AG04450 (cell line): ENCODE measurements at places on chromosomes 16 and 17.

DNA sequence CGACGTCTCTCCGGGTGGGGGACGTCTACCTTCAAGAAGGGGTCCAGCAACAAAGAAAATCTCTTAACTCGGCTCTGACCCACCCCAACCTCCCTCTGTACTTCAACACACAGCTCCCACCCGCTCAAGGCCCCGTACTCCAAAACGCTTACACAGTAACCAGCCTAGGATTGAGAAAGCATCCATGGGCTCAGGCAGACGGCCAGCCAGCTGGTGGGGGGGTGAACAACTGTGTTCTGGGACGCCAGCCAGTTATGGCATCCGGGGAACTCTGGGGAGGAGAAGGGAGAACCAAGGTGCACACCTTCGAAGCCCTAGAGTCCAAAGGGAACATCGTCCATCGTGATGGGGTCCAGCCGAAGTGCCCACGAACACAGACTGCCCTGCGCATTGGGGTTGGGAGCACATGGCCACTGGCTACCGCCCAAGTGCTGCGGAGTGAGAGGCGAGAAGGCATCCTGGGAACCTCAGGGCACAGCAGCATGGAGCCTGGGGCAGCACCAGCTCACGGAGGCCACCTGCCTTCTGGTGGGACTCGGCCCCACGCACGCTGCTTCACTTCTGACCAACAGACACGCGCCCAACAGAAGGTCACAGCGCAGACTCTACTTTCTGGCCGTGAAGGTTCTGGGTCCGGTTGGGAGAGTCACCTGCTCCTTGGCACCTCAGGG, 14.3 kb downstream of the SLC16A3 start:
- DNase-seq: peak; percentile 67

- DNase-seq: no peak
Observed at GRCh38 chr16:15854906-15855703, 1.7 kb downstream of the MYH11 start.

- DNase-seq: no peak
Observed at GRCh38 chr16:2296661-2297505, 29.0 kb upstream of the RNPS1 start.

GRCh38 chr16:2852003-2852730, 5.8 kb downstream of the PRSS22 start:
- no peak for DNase-seq

DNA sequence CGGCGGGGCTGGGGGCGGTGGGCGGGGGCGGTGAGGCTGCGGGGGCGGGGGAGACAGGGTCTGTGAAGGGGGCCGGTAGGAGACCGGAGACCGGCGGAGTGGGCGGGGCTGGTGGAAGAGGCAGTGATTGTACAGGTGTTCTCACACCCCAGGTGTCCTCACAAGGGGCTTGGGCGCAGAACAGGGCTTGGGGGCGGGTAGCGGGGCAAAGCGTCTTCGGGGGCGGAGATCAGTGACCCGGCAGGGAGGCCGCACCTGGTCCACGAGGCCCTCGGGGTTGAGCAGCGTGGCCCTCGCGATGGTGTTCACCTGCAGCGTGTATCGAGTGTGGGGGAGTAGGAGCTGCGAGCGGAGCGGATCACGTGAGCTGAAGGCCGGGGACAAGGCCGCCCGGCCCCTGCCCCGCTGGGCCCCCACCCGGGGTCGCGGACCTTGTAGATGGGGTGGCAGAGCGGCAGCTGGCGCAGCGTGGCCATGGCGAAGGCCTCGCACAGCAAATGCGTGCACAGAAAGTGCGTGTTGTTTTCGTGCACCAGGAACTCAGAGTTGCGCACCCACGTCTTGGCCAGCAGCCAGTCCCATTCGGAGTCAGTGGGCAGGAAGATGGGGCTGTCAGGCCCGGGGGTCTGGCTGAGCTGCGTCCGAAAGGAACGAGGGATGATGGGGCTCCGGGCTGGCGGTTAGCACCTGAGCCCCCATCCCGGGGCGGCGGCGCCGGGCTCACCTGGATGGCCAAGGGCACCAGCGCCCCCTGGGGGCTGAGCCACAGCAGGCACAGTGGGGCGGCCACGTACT, 8.5 kb downstream of the ALOXE3 start:
- DNase-seq: no peak

- DNase-seq: no peak
Observed at GRCh38 chr16:71201054-71201453, 29.5 kb downstream of the HYDIN start.

DNA sequence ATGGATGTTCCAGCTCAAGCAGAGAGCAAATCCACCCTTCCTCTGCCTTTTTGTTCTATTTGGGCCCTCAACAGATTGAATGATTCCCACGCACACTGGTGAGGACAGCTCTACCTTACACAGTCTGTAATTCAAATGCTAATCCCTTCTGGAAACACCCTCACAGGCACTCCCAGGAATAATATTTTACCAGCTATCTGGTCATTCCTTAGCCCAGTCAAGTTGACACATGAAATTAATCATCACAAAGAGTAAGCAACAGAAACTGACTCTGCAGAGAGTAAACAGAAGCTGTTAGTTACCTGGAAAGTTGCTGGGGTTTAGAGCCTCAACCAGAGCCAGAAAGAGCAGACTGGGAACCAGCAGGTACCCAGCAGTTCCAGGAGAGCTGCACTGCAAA, 75.5 kb upstream of the MMP2 start:
- no peak for DNase-seq

DNA sequence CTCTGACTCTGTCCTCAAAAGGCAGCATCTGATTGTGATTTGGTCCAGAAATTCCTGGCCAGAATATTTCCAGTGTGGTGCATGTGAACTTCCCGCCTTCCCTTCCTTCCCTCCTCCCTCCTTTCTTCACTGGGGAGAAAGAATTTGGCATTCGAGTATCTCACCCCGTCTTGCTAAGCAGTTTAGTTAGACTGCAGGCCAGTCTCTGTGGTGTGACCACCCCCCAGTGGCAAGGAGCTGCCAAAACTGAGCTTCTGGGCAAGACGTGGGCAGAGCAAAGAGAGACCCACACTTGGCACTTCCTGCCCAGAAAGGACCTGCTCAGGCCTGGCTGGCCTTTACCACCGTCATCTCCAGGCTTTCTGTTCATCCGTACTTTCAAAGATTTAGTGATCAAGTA, 36.4 kb downstream of the SNX20 start:
- DNase-seq: no peak

- no peak for DNase-seq
Observed at GRCh38 chr16:22198547-22199293, 7.4 kb upstream of the EEF2K start.

DNA sequence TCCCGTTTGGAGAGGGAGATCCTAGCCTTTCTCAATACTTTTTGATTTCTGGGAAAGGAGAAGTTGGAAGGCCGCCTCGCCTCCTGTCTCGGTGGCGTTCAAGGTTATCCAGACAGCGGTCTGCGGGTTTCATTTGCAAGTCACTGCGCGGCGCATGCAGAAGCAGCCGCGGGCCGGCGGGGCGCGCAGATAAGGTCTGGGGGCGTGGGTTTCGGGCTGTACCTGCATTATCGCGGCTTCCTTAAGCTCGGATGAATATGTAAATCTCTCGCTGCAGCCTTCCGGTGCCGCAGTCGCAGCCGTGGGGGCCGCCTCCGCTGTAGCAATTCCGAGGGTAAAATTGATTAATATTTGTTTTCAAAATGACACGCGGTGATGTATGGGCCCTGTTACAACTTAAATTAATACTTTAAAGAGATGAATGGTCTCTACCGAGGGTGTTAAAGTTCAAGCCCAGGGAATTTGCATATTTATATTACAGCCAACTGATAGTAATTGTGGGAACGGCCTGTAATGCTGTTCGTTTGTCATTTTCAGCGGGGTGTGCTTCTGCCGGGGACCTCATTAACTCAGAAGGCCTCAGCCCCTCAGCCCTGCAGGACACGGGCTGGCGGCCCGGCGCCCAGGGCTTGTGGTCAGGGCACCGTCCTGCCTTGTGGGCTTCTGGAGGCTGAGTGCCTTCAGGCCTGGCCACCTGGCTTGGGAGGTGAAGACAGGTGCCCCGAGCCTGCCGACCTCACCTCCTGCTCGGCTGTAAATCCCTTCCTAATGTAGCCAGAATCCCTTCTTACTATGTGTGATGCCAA, 99.4 kb downstream of the CYLD start:
- no peak for DNase-seq

GRCh38 chr17:5527601-5528250, 41.4 kb downstream of the MIS12 start:
- DNase-seq: no peak

DNA sequence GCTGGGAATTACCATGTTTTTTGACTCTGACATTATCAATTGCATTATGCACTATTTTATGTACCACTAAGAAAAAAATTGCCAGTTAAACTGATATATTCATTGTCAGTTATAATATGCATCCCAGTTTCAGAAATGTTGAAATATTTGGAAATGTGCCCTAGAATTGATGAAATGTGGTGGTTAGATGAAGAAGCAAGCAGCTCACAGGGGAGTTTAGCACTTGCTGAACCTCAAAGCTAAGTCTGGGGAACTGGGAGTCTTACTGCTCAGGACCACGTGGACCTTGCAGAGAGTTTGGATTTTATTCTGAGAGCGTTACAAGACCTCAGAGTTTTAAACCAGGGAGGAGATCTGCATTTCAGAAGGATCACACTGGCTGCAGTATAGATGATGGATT, 67.9 kb downstream of the TNRC6C start:
- no peak for DNase-seq

DNA sequence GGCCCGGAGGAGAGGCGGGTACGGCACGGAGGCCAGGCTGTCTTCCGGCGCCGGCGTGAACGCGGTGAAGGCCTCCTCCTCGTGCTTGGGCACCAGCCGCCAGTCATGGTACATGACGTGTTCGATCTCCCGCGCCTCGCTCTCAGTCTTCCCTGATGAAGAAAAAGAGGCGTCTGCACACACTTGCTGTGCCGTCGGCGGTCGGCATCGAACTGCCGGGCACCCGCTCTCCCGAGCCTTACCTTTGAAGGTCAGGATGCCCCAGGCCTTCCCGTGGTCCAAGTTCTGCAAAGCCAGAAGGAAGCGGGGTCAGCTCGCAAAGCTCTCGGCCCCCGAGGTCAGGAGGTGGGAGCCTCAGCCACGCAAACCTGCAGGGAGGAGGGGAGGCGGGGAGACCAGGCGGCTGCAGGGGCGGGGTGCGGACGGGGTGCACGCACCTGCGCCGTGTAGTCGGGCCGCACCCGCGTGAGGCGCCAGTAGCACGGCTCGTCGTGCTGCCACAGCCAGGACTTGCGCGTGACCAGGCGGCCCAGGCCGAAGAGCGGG, at the start of gene EME2:
Gene EME2, plus strand, starts transcription at position 449 of the 546 bp plus-strand sequence. CDS start 418 bp downstream, outside the sequence.
- DNase-seq: no peak

- no peak for DNase-seq
Observed at GRCh38 chr16:1037394-1038257, 34.9 kb upstream of the SSTR5 start.

DNA sequence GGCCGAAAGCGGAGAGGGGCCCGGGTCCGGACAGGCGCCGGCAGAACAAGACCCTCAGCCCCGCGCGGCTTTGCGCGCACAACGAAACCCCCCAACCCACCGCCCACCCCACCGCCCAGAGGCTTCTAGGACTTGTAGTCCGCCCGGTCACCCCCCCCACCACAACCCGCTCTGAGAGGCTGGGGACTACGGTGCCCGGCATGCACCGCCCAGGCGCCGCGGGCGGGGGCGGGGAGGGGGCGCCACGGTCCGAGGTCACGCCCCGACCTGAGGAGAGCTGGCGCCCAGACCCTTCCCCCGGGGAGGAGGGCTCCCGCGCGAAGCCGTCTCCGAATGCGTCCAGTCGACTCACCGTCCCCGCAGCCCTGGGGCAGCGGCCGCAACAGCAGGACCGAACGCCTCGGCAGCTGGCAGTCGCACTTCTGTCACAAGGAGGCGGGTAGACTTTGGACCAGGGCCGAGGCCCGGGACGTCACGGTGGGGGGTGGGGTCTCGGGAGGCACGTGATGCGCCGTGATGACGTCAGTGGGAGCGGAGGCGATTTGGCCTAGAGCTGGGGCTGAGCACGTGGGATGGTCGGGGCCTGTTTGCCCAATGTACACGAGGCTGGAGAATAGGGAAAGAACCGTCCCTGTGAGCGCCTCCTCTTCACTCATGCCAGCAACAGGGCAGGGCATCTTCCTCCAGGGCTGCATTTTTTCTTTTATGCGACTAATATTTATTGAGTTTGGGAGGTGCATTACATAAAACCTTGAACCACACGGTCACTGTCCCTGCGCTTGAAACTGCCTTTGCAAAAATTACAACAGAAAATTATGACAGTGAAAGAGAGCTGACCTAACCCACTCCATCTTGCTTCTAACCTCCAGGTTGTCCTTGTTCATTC, at the start of gene CDIP1:
Gene CDIP1, minus strand, starts transcription at position 424 of the 886 bp plus-strand sequence. CDS start 24,643 bp downstream, outside the sequence.
- DNase-seq: peak; percentile 79

- DNase-seq: no peak
Observed at GRCh38 chr17:78258323-78259191, 27.1 kb downstream of the TMEM235 start.

DNA sequence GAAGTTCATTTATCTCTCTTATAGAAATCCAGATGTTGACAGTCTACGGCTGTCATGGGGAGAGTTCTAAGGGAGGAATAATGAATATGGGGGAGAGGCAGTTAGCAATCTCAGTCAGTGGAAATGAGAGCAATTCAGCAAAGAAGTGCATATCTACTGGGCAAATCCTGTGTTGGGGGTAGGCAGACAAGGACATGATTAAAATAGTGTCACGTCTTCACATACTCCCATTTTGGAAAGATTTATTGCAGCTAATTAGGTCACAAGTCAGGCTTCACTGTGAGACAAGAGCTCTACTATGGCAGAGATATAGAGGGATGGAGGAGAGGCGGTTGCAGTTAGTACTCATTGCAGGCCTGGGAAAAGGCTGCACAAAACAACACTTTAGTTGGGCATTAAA, 29.8 kb downstream of the LRRC36 start:
- DNase-seq: no peak

DNA sequence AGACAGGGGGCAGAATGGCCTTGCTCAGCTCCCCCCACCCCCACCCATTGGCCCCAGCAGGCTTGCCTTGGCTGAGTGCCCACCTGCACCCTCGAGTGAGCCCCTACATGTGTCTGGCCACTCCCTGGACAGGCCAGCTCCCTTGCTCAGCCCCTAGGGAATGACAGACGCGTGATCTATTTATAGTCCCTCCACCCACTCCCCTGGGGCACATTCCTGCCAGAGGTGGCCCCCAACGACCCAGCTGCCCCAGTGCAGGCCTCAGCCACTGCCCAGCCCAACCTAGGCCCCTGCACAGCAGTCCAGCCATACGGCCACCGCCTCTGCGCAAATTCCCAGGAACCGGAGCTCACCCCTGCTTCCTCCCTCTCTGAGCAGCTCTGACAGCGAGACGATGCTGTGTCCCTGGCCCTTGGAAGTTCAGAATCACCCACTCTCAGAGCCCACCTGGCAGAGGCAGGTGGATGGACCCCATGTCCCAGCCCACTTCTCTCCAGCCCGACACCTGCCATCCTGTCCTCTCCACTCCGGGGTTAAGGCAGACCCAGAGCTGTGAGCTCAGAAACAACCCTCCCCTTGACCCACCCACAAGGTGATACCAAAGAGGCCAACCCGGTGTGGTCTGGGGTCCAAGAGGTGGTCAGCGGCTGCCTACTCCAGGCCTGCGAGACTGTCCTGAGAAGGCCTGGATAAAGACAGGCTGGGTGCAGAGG, 11.5 kb upstream of the P2RX1 start:
- no peak for DNase-seq

GRCh38 chr17:13306310-13306962, 288.6 kb upstream of the ELAC2 start:
- DNase-seq: peak; percentile 46

GRCh38 chr17:17086585-17086984, 44.3 kb downstream of the MPRIP start:
- no peak for DNase-seq
